ENCODE measurements at places on chromosomes 11 and 22. TPM values are rescaled to one million over a fixed set of nuclear protein-coding genes. Genes with fewer than 3 reads are reported as not detected.

NOX4 gene
- total RNA-seq = 15.8 TPM

LMO2 gene
- total RNA-seq = 0.93 TPM

AAMDC gene
- total RNA-seq = 13.8 TPM

CHST1 gene
- 12.5 TPM for total RNA-seq

NRIP3 gene
- 2.6 TPM for total RNA-seq

PDE3B gene
- 0.98 TPM for total RNA-seq

DBX1 gene
- not detected for total RNA-seq

TUBA8 gene
- total RNA-seq = 0.72 TPM

MUC5AC gene
- under 0.01 TPM for total RNA-seq

GGT1 gene
- total RNA-seq = 0.32 TPM

SLC1A2 gene
- not detected for total RNA-seq

HYOU1 gene
- 189 TPM for total RNA-seq

OR5D14 gene
- not detected for total RNA-seq

SCGB1D2 gene
- total RNA-seq = not detected

KRTAP5-7 gene
- total RNA-seq = not detected

MAPK8IP2 gene
- 0.04 TPM for total RNA-seq

NUDT8 gene
- 13.8 TPM for total RNA-seq

KCNE3 gene
- 0.04 TPM for total RNA-seq

RFPL3 gene
- total RNA-seq = not detected

Data from A375 (cell line).